NCI-H1436 (cell line): ENCODE measurements at places on chromosomes 6 and 20.

GRCh38 chr6:105988321-105988720 is 97.8 kb upstream of the PRDM1 start:
- no peak for DNase-seq

GRCh38 chr6:85283436-85283835 is 166.4 kb upstream of the NT5E start:
- no peak for DNase-seq

- peak; percentile 21 for DNase-seq
These were observed 17.9 kb upstream of the CCDC170 start for GRCh38 chr6:151475653-151476523.

DNA sequence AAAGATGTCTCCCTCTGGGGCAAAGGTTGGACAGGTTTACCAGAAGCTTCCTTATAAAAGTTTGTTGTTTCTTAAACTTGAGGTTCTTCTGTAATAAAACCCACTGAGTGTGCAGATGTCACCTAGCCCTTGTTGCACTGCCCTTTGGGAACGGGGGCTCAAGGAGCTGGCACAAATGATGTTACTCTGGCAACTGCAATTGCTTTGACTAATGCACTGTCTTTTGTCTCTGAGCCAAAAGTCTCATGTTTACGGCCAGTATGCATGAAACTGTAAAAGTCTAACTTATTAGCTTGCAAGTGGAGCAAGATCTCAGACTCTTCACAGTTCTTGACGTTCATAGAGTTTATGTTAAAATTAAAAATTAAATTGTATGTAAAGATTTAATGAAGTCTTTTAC is 655.7 kb downstream of the EPHA7 start:
- DNase-seq, result no peak

DNA sequence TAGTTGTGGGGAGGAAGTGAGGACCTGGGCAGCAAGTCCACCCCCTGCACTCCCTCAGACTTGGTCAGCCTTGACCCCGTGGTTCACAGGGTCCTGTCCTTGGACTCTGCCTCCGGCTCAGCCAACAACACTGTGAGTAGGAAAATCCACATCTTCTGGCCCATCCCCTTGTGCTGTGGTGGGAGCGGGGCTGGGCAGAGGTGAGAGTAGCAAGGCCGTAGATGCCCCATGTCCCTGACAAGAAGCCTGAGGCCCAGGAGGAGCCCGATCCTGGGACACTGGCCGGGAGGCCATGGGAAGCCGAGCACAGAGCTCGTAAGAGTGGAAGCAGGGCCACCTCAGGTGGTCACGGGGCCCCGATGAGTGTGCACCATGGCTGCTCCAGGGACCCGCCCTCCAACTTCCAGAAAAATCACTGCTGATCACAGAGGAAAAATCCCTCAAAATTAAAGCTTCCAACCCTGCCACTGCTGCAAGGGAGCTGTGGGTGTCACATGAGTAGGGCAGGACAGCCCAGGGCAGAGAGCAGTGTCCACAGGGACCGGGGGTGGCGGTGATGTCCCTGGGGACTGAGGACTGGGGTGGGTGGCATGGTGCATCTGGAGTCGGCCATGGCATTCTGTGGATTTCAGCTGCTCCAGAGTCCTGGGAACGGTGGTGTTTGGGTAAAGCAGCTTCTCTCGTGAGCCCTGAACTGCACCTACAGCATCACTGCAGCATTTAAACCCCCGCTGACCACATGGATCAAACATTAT is 189.4 kb downstream of the DLL1 start:
- DNase-seq, result no peak

DNA sequence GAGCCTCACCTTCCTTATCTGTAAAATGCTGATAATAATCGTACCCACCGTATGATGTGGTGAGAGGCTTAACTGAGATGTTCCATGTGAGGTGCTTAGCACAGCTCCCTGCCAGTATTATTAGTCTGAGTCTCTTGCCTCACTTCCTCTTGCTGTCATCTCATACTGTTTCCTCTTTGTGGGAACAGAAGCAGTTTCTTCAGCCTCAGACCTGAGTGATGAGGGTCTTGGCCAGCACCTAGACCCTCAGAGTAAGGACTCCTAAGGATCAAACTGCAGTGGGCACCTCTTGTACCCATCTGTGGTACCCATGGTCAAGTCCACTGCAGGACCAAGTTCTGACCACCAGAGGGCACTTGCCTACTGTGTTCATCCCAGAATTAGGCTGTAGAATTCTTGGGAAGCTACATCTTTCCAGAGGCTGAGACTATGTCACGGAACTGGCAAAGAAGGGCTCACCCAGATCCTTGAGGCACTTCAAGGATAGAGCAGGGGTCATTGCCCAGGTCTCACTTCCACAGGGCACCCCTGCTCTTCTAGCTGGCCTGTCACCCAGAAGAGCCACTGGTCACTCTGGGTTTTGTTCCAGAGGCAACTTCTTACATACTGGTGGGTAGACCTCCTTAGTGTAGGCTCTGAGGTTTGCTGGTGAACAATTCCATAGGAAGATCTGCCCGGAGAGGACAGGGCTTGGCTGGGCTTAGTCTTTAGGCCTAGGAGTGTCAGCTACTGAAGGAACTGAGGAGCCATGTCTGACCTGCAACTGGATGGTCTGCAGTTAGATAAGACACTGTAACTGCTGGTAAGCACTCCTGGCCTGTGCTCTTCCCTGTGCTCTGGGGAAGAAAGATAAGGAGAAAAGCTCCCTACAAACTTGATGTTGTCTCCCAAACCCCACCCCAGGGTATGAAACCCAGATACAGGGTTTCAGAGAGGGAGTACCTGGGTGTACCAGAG is 20.6 kb upstream of the SGK2 start:
- peak; percentile 11 for DNase-seq

- no peak for DNase-seq
These were observed 20.3 kb upstream of the ABT1 start for GRCh38 chr6:26576407-26576843.
